ENCODE measurements at places on chromosomes 4 and X.
A peak's percentile ranks its signal among the peaks of the same experiment; 100 is the strongest.

DNA sequence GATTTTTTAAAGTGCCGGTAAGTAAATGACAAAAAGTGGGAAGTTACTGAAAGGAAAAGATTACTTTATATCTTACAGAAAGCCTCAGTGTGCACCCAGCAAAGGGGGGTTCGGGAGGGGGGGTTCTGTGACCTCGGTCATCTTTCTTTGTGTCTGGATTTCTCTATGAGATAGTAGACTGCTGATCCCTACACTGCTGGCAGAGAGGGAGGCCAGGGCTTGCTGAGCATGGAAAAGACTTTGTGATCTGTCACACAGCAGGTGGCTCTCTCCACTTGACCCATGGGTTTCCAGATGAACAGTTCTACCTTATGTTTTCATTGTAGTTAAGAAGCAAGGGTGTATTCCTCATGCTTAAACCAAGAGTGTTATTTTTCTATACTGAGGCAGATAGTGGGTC, 475.6 kb downstream of the PCDH10 start:
- peak; percentile 11 for DNase-seq

- DNase-seq, result no peak
These were observed 15.8 kb upstream of the GTPBP6 start for GRCh38 chrX:334331-334891.

- DNase-seq, result no peak
These were observed 1137.6 kb downstream of the C4orf33 start for GRCh38 chr4:130233377-130234047.

DNA sequence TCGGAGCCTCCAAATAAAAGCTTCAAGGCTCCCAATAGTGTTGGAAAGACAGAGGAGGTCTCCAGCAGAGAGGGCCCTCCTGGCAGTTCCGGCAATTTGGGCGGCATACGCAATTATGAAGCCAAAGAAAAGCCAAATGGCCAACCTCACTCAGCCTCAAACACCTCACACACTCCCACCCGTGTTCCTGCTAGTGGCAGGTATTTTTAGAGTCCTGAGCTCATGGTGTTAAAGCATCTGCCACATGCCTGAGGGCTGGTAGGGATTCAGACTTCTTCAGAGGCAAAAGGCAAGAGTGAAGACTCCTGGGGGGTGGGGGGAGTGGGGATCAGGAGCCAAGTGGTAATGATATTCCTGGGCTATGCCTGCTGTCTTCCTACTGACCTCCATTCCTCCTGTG, 7.4 kb downstream of the RAB33A start:
- no peak for DNase-seq

DNA sequence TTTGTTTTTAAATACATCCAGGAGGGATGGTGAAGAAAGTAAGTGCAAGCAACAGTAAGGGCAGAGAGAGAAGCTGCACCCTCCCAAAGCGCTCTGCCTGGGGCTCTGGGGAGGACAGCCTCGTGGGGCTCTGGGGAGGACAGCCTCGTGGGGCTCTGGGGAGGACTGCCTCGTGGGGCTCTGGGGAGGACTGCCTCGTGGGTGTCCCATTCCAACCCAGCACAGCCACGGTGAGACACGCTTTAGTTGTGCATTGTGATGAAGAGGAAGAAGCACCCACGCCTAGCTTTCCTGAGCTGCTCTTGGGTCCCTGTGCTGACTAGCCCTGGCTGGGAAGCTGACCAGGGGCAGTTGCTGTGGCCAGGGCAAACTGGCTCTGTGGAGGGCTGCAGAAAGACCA, 43.1 kb upstream of the SLC25A4 start:
- no peak for DNase-seq

GRCh38 chrX:136767104-136767941, 13.4 kb downstream of the ARHGEF6 start:
- DNase-seq, result peak; percentile 63

GRCh38 chr4:147587041-147587440, 30.2 kb upstream of the TMEM184C start:
- DNase-seq, result no peak

GRCh38 chrX:45623266-45623665, 422.6 kb upstream of the DIPK2B start:
- no peak for DNase-seq

GRCh38 chr4:17664755-17665154, 50.3 kb downstream of the MED28 start:
- DNase-seq, result no peak

DNA sequence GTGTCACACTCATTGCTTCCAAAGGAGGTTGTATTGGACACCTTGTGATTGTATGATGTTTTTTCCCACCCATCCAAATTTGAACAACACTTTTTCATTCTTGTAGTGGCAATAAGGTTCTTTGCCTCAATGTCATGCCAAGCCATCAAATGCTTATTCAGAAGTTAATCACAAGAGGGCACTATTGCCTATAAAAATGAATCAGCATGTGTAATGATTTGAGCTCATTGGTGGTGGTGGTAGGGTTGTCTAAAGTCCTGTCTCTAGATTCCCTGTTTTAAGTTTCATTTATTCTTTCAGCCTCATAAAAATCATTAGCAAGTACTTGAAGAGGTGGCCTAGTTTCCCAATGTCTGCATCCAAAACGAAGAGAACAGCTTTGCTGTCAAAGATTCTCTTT, 37.0 kb downstream of the IRS4 start:
- DNase-seq, result no peak

- DNase-seq, result no peak
These were observed 33.2 kb upstream of the CLDN24 start for GRCh38 chr4:183355405-183355804.

DNA sequence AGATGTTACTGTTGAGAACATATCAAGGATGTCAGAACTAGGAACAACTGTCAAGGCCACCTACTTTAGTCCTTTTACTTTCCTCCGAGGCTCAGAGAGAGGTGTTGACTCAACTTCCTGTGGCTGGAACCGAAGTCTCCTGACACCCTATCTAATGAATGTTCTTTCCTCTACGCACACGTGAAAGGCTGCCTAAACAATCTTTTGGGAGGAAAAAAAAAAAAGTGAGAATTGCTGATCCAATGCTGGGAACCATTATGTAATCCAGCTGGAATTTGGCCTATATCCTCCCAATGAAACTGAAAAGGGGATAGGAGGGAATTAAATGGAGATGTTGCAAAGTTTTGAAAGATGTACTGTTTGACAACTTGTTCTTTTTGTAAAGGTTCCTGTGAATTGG, 8.3 kb upstream of the MAP7D3 start:
- DNase-seq, result no peak

DNA sequence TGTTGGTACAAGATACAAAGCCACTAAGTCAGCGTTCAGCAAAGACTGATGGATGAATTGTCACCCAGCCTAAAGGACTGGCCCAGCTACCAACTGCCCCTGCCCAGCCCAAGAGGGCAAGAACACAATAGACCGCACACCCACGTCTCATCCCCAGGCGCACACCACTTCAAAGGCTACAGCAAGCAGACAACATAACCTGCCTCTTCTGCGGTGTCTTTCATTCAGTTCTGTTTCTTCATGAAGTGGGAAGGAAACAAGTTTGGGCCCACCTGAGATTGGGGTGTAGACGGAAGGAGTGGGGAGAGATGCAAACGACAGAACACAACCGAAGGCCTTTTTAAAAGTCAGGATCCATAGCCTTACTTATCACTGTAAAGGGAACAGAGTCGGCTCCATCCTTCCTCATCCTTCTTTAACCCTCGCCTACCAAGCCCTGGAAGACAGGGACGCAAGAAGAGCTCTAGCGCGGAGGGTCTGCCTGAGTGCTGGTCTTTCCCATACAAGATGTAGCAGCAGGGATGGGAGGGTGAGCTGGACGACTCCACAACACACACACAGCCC, 691 bp downstream of the SCARB2 start:
- no peak for DNase-seq

- DNase-seq, result no peak
These were observed 19.9 kb downstream of the TSC22D3 start for GRCh38 chrX:107755721-107756120.

DNA sequence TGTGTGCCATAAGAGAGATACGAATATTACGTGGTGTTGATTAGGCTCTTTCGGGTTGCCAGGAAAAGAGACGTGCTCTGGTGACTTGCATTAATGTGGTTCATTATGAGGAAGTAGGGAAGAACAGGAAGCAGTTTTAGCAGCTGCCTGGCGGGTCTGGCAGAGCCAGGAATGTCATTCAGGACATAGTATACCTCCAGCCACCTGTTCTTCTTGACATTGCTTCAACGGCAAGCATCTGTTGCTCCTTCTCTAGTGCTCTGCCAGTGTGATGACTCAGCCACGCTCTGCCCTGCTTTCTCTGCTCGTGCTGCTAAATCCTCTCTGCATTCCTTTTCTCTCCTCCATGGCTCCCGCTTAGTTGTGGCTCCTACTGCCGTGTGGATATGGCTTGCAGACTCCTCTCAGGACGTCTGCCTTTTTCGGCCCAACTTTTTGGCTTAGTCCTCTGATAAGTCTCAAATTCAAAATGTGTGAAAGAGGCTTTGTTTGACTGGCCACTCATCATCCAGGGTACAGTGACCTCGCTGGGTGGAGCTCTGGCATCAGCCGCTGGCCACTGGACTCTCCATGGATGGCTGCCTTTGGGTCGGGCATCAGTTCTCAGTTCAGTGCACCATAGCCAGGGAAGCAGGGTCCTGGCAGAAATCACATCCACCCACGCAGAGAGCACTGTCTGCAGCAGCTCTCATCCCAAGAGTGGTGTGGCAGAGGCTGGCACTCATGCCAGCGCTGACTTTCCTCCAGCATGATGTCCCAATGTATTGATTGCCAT, 89.3 kb upstream of the KLF3 start:
- DNase-seq, result no peak

- no peak for DNase-seq
These were observed 6.6 kb downstream of the TECRL start for GRCh38 chr4:64402684-64403083.

GRCh38 chrX:40470830-40471429, 109.8 kb upstream of the ATP6AP2 start:
- no peak for DNase-seq

DNA sequence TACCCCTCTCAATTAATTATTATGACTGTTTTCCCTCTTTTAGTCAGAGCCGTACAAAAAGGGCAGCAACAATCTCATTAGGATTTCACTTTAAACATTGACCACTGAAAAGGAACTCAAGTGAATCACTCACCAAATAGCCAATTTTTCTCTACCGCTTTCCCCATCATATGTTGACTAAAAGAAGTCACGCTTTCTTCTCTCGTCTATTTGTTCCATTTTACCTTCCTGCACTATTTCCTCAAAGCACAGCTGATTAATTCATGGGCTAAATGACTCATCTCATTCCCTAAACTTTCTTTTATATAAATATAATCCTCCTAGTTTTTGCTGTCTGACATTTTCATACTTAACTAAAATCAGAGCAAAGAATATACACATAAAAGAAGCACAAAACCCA, 8.2 kb downstream of the MID1 start:
- DNase-seq, result no peak

DNA sequence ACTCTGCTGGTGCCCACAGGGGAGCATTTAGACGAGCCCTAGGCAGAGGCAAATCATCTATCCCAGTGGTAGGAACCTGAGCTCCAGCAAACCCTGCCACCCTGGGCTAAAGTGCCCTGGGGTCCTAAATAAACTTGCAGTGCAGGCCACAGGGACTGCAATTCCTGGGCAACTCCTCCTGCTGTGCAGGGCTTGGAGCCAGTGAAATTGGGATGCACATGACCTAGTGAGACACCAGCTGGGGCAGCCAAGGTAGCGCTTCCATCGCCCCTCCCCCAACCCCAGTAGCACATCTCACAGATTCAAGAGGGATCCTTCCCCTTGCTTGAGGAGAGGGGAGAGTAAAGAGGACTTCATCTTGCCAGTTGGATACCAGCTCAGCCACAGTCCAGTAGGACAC, 44.1 kb downstream of the CHRNA9 start:
- DNase-seq, result peak; percentile 10

GRCh38 chr4:1137850-1138249, 24.5 kb upstream of the RNF212 start:
- DNase-seq, result no peak

- no peak for DNase-seq
These were observed 193.9 kb downstream of the ANK2 start for GRCh38 chr4:113243312-113243711.

GRCh38 chr4:185190306-185190856, 13.4 kb downstream of the CFAP97 start:
- DNase-seq, result no peak

DNA sequence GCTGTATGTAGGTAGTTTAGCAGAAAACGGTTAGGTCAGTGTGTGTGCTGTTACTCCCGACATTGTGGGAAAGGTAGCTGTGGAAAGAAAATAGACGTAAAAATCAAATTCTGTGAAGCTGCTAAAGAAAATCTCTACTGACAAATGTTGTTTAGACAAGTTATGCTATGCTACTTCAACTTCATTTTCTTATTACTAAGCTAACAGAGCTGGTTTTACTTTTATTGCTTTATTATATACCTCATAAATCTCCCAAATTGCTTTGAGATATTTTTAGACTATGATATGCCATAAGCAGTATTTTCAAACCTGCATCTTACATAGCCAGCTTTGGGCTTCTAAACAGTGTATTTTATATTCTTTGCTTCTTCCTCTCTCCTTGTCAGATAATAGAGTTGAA, 108.2 kb upstream of the PACRGL start:
- DNase-seq, result no peak

DNA sequence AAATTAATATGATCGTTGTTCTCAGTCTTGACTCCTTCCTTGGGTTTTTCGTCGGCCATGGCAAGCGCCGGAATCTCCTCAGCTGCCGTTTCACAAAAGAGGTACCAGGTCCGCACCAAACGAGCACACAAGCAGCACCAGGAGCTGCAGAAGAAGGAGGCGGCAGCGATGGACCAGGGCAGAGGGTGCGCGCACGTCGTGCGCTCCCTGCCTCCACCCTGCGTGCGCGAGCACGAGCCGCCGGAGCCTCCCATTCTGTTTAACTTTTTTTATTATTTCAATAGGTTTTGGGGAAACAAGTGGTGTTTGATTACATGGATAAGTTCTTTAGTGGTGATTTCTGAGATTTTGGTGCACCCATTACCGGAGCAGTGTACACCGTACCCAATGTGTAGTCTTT, 158.2 kb downstream of the PLS3 start:
- DNase-seq, result no peak

GRCh38 chrX:25596921-25597320, 541.2 kb upstream of the MAGEB18 start:
- DNase-seq, result no peak

DNA sequence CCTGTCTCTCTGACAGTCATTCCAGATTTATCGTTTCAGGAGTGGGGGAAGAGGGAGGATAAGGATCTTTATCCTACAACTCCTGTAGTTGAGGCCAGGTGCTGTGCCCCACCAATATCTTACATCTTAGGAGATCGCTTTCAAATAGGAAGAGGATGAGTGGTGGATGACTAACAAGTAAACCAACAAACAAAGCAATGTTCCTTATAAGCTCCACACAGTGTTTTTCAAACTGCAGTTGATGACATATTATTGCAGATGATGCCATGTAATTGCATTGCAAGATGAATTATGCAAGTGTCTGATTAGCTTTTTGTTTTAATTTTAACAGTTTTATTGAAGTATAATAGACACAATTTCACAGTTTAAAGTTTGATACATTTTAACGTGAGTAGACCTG, 35.8 kb upstream of the TMEM164 start:
- DNase-seq, result no peak

- DNase-seq, result no peak
These were observed 3.9 kb downstream of the RAB9A start for GRCh38 chrX:13692771-13693231.

GRCh38 chr4:99885063-99885664, 9.1 kb downstream of the LAMTOR3 start:
- no peak for DNase-seq

- DNase-seq, result peak; percentile 23
These were observed 95.1 kb downstream of the RASL11B start for GRCh38 chr4:52957220-52957686.
